ENCODE measurements at places on chromosomes 7 and 10. TPM values are rescaled to one million over a fixed set of nuclear protein-coding genes. Genes with fewer than 3 reads are reported as not detected.

GRCh38 chr7:4766666-4767519 lies 8.5 kb upstream of the AP5Z1 start:
- DNase-seq, result no peak

GRCh38 chr7:1124816-1125602 lies 35.0 kb downstream of the ZFAND2A start:
- DNase-seq, result no peak

DNA sequence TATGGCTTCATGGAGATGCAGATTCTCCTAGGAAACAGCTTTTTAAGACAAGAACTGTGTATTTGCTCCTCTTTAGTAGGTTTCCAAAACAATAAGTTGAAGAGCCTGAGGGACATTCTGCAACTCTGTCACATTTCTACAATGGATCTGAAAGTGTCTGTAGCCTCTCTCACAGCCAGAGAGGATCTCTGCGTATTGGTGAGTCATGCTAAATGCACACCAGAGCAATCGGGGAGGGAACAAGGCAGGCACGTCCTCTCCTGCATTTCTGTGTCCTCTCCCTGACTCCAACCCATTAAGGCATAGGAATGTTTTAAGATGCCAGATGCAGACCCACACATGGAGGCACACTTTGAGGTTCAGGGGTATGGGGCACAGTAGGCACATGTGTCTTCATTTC lies 1126.4 kb upstream of the GHITM start:
- DNase-seq, result no peak

DNA sequence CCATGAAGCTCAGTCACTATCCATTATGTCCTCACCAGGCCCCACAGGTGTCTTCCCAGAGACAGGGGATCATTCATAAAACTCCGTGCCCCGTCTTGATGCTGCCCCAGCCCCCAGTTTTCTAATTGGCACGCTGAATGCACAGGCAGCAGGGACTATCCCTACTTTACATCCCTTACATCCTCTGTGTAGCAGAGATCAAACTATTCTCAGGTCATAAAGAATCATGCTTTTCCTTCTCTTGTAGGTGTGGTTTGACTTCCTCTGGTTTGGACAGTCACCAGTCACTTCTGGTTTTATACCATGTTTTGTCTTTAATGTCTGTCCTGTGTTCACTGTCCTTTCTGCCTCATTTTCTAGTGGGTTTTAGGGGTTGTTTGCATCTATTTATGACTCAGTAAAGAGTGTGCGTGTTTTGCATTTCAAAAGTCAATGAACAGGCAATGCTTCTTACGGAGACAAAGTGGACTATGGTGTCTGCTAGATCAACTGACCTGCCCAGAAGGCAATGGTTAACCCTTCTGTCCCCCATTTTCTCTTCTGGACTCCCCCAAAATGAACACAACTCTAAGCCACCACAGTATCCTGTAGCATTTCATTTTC lies 140.4 kb upstream of the NPVF start:
- no peak for DNase-seq

DNA sequence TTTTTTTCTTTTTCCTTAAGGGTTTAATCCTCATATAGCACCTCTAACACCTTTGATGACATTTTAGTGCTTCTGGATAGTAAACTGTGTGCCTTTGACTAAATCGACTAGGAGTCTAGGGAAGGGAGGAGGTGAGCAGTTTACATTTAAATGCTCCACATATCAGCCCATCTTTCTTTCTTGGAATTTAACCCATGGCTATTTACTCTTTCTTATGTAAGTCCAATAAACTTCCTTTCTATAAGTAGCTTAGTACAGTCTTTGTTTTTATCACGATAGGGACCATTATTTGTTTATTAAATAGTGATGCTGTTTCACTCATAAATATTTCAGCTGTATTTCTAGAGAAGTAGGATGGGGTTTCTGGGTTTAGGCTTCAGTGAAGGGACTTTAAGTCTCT lies 669.9 kb downstream of the AUTS2 start:
- no peak for DNase-seq

DNA sequence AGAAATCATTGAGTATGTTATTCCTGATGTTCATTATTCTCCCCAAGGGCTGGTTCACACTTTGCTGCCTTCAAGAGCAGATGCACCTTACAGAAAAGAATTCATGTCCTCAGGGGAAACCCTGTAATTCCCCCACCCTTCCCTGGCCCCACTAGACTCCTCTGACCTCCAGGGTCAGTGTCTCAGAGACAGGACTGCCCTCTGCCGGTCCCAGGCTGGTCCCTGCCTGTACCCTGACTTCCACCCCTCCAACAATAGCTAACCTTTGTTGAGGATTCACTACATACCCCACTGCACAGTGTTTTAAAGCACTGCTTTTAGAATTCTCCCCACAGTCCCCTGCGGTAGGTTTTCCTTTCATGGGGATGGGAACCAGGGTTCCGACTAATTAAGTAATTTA lies 4.4 kb upstream of the SEPHS1 start:
- DNase-seq, result no peak

DNA sequence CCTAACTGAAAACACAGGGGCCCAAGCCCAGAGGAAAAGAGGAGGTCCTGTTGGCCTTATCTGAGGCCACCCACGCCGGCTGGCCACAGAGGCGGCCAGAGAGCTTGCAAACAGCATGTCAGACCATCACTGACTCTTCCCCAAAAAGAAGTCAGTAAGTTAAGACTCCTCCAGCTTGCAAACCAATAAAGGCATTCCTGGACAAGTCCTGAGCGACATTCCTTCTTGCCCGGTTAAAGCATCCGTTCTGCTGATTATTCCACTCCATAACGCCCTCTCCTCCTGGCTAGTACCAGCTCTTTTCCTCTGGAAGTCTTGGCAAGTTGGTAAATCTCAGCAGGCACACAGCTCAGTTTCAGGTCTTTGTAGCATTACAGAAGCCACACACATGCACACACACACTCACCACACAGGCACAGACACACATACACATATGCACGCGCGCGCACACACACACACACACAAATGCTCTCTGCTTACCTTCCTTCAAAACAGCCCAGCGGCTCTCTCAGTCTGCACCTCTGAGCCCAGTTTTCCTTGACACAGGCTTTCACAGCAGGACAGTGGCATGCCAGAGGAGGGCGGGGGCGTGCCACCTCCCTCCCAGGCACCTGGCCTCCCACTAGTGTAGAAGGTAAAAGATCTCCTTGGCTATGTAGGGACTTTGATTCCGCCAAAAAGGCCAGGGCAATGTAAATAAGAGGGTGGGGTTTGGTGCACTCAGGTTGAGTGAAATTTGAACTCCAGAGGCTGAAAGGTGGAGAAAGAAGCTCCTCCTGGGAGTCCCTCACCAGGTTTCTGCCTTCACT lies 201.4 kb downstream of the TNS3 start:
- DNase-seq, result no peak

- no peak for DNase-seq
These were observed 41.0 kb downstream of the SP8 start for GRCh38 chr7:20745702-20746101.

GRCh38 chr7:69309601-69310000 lies 288.7 kb upstream of the AUTS2 start:
- DNase-seq, result no peak

DNA sequence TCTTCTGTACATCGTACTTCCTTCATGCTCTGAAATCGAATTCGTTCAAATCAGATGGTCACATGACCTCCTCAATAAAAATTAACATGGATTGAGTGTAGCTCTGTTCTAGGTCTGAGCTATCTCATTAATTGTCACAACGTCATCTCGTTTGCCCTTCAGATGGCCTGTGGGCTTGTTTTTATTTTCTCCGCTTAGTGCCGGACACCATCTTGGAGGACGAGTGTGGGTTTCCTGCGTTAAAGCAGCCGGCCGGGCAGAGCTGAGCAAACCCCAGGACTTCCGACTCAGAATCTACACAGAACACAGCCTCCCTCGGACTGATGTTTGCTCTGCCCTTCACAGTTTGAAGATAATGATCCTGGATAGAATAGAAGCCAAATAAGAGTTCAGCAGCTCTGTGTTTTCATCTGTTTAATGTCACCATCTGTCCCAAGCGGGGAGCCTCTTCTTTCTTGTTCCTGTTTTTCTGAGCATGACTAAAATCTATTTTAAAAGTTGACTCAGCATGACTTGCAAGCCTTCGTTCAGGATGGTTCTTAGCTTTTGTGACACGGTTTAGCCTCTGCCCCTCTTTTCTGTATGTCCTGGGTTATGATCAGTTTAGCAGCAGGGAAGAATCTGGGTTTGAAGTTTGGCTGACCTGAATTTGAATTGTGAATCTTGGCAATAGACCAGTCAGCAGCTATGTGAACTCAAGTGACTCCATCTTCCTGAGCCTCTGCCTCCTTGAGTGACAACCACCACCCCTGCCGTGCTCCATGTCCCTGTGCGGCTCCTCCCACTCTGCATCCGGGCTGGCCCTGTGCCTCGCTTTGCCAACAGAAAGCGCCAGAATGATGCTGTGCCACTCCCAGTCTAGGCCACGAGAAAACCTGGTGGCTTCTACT lies 30.6 kb upstream of the GALNTL5 start:
- no peak for DNase-seq

- no peak for DNase-seq
These were observed 12.0 kb downstream of the SGCE start for GRCh38 chr7:94643771-94644545.

DNA sequence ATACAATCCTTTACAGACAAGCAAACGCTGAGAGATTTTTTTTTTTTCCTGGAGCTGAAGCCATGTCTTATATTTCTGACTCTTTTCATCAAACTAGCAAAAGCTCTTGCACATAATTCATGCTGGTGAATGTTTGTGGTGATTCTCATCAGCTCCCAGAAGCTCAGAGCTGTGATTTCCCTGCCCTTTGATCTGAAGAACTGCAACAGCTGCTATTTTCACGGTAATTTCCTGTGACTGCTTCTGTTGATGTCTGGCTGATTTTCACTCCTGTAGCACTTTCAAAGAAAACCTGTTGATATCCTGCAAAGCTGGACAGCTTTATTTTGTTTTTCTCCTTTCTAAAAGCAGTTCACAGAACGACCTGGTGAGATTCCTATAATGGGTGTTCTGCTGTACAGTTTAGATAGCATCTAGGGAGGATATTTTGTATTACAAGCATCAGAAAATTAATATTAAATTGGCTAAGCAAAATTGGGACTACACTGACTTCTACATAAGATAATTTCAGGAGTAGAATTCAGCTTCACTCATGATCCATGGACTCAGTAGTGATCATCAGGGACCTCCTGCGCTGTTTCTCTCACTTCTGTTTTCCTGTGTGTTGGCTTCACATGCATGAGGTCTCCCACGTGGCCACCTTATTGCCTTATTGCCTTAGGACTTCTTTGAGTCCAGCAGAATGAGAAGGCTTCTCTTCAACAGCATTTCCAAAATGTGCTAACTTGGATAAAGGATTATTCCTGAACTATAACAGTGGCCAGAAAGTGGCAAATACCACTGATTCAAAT lies 1111.6 kb upstream of the SORCS1 start:
- DNase-seq, result no peak

- DNase-seq, result no peak
These were observed 5.9 kb upstream of the CFAP69 start for GRCh38 chr7:90239050-90239449.

Gene AKR1C4
- total RNA-seq, result not detected

Gene WASHC2C
- total RNA-seq, result 22.0 TPM

Gene CYP26C1
- total RNA-seq, result 0.07 TPM

Gene MSMB
- not detected for total RNA-seq

Gene METTL27
- total RNA-seq, result 1.3 TPM

Gene CYP3A4
- total RNA-seq, result not detected

Gene GHRHR
- total RNA-seq, result not detected

Gene VPS37D
- 0.40 TPM for total RNA-seq
